ENCODE measurements at places on chromosomes 4 and X. TPM values are rescaled to one million over a fixed set of nuclear protein-coding genes. Genes with fewer than 3 reads are reported as not detected.
A peak's percentile ranks its signal among the peaks of the same experiment; 100 is the strongest.

The SPRY1 gene
- total RNA-seq, result 38.5 TPM

The ZGRF1 gene
- 32.5 TPM for total RNA-seq

DNA sequence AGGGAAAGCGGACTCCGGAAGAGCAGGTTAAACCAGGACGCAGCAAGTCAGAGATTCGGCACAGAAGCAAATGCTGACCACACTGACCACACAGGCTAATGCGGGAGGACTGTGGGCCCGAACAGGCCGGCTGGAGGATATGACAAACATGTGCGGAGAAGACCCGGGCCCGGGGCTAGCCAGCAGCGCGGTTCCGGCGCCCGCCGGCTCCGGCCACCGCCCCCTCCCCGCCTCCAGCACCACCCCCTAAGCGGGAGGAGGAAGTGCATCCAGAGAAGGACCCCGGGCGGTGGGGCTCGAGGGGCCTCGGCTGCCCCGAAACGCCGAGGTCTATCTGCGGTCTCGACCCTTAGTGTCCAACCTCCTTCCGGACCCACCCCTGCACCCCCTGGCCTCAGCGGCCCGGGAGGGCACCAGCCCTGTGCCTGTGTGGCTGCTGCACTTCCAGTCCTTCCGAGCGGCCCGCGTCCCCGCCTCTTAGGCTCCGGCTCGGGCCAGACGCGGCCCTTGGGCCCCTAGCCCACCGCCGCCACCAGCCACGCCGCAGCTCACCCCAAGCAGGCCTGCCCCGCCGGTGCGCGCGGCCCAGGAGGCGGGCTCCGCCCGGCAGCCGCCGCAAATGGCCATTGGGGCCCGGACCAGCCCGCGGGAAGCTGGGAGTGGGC is 2.1 kb downstream of the ELOVL6 start:
- DNase-seq, result peak; percentile 67

DNA sequence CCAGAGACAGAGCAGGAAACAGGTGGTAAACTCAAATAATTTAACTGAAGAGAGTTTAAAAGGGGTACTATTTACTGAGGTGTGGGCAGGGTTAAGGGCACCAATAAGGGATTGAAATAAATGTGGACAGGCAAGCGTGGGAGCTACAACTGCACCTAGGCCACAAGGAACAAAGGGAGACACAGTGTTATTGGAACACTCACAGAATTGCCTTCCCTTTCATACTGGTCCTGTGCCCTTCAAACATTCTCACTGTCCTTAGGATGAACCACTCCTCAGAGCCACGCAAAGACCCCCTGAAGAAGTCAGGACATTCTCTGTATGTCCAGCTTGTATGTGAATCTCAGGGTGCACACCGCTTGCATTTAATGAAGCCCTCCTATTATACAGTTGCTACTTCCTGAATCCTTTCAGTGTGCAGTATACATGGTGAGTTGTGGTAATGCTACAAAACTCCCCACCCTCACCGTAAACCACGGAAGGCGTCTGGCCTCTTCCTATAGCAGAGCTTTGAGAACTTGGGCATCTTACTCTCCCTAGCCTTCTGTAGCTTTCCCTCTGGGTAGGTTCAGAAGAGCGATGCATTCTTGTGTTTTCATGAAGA is 9.6 kb upstream of the MRPL1 start:
- DNase-seq, result no peak

DNA sequence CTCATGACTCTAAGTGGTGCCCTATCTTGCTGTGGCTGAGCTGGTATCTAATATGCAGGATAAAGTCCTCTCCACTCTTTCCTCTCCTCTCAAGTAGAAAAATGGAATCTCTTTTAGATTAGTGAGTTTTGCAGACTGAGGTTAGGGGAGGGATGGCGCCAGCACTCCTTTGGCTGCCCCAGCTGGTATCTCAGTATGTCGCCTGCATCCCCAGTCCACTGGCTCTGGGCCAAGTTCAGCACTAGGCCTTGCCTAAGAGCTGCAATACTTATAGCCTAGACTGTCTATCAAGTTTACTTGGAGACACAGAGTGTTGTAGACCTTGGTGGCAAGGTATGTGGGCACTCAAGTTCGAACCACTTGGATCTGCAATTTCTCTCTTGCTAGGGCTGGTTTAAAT is 351.3 kb downstream of the NAP1L3 start:
- peak; percentile 4 for DNase-seq

The ASB9 gene
- 9.4 TPM for total RNA-seq

GRCh38 chr4:6618386-6619115 is 21.9 kb upstream of the MRFAP1 start:
- no peak for DNase-seq

The RADX gene
- 4.9 TPM for total RNA-seq
